ENCODE measurements at places on chromosomes 6 and 20.
A peak's percentile ranks its signal among the peaks of the same experiment; 100 is the strongest.

DNA sequence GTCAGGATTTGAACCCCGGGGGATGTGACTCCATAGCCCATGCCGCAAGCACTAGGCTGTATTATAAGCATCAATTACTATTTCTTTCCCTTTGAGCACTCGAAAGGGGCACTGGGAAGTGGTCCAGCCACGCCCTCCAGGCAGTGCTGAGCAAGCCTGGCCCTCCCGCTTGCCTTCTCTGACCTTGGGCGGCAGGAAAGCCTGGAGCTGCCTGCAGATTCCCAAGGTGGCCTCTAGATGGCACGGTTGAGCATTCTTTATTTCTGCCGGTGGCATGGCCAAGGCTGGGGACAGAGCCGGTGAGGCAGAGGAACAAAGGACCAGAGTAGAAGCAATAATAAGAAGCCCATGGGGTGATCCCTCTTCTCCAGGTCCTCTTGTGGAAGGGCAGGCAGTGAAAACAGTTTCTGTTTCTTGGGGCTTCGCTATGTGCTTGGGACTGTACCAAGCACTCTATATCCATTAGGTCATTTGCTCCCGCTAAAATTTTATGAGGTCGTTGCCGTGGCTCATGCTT, 32.0 kb downstream of the ARHGAP40 start:
- peak; percentile 52 for DNase-seq

DNA sequence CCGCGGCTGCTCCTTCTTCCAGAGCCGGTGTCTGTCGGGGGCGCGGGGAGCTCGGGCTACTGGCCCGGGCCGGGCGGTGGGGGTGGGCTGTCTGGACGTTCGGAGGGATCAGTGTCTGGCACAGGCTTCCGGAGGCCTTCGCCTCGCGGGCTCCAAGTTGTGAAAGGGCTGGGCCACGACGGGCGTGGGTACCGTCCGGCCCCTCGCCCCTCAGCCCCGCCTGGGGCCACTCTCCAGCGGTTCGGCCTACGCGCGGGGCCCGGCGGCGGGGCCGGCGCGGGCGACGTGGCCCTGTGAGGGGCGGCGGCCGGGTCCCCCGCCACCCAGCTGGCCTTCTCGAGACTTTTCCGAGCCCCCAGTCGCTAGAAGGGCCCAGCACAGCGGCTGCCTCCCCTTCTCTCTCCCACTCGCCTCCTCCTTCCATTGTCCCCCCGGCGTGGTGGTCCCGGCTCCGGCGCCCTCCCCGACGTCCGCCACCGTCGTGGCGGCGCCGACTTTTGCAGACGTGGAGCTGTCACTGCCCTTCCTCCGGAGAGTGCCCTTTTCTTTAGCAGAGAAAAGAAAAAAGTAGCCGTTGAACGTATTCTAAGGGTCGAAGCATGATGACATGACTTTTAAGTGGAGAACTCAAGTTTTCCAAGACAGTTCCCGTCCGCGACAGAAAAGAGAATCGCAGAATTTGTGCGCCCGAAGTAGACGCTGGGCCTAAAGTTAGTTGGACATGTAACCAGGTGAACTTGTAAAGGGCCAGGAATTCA, 571 bp downstream of the ITCH start:
- no peak for DNase-seq

GRCh38 chr6:35486005-35486925, 10.6 kb downstream of the TEAD3 start:
- peak; percentile 46 for DNase-seq

- no peak for DNase-seq
These were observed 67.6 kb downstream of the CD2AP start for GRCh38 chr6:47545223-47545622.

- no peak for DNase-seq
These were observed 255.9 kb downstream of the LAMA2 start for GRCh38 chr6:129138739-129139405.

GRCh38 chr6:100663219-100663863, 198.6 kb upstream of the SIM1 start:
- DNase-seq, result no peak

DNA sequence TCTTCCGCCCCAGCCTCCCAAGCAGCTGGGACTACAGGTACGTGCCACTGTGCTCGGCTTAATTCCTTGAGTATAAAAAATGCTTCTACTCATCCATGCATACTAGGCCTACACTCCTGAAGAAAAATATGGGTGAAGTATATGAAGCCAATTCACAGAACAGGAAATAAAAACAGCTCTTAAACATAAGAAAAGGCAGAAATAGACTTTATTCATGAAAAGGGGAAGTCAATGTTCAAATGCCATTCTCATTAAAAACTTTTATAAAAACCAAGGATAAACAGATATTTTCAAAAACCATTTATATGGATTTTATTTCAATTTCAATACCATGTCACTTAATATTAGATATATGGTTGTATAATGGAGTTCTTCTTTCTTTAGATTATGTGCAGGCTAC, 18.3 kb downstream of the SERPINB9 start:
- no peak for DNase-seq

DNA sequence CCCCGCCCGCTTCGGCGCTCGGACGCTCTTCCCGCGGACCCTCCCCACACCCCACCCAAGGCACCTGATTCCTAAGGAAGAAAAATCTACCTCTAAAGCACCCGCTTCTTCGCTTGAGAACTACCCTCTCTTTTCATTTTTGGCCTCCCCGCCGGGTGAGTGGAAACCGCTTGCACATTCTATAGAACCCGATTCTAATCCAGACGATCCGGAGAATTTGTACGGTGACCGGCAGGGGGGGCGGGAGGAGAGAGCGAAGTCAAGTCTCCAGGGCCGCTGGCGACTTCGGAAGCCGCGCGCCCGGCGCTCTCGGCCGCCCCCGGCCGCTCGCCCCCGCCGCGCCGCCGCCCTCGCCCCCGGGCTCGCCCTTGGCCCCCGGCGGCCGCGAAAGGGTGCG, at the start of gene RBM24:
Gene RBM24 (plus strand): TSS at position 262 of the 397 bp plus-strand sequence. CDS start 221 bp downstream, outside the sequence.
- no peak for DNase-seq

- peak; percentile 66 for DNase-seq
These were observed 271.4 kb downstream of the ALDH8A1 start for GRCh38 chr6:134678436-134678889.

DNA sequence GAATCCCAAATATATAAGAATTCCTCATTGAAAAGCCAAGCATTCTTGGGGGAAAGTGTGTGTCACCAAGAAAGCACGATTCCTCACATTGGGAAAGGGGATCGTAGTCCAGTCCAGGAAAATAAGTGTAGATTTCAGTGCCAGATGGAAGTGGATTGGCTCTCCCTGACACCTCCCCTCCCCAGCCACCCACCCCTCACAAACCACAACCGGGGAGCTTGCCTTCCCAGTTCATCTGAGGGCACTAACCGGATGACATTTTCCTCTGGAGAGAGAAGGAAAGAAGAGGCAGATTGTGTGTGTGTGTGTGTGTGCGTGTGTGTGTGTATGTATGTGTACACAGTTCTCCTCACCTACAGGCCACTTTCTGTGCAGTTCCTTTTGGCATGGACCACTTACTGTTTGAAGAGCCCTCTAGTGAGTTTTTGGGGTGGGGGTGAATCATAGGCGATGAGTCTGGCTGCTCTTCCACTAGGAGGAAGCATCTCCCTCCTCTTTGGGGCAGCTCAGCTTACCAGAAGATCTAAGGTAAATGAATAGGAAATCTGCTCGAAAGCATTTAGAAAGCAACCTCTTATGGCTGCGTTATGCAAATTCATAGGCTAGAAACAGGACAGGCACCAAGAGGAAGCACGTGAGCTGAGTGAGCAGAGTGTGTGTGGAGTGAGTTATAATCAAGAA, 20.8 kb downstream of the DAAM2 start:
- no peak for DNase-seq

GRCh38 chr6:141700819-141701218, 431.9 kb upstream of the GJE1 start:
- DNase-seq, result no peak

GRCh38 chr6:75374961-75375400, 90.4 kb upstream of the TMEM30A start:
- no peak for DNase-seq

- DNase-seq, result no peak
These were observed 107.7 kb upstream of the FOXC1 start for GRCh38 chr6:1502041-1502440.

GRCh38 chr6:128057541-128057940, 156.7 kb upstream of the THEMIS start:
- no peak for DNase-seq

GRCh38 chr6:144317736-144318135, 32.6 kb downstream of the UTRN start:
- DNase-seq, result no peak

DNA sequence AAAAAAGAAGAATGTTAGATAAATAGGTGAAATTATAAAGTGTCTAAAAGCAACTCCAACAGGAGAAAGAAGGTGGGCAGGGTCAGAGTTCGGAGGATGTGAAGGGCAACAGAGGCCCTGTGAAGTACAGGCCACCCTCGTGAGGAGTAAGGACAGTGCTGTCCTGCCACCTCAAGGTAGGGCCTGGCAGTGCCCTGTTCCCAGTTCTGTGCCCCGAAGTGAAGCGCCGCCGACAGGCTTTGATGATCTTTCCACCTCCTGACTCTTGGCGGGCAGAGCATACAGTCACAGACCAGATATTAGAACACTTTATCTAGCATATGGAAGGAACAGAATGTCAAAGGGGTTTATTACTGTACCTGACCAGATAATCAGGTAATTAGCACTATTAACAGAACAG, 75.8 kb downstream of the GJA10 start:
- DNase-seq, result no peak

GRCh38 chr6:103107985-103108384, 1714.5 kb downstream of the GRIK2 start:
- DNase-seq, result no peak

GRCh38 chr6:26544473-26544872, 6.3 kb downstream of the HMGN4 start:
- no peak for DNase-seq

DNA sequence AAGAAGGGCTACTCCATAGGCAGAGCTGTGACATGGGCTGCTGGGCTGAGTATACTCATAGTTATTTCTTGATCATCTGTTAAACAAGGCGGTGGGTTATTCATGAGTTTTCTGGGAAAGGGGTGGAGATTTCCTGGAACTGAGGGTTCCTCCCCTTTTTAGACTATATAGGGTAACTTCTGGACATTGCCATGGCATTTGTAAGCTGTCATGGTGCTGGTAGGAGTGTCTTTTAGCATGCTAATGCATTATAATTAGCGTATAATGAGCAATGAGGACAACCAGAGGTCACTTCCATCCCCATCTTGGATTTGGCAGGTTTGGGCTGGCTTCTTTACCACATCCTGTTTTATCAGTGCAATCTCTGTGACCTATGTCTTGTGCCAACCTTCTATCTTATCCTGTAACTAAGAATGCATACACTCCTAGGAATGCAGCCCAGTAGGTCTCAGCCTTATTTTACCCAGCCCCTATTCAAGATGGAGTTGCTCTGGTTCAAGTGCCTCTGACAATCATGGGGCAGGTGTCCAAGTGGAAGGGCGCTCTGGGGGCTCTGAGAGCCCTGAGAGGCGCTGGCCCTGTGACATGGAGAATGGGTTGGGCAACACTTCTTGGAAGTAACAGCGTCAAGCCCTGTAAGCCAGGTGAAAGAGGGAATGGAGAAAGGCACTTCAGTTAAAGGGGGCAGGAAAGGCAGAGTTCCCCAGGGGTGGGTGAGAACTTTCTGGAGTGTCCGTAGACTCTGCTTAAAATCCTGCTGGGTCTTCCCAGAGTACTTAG, 354.2 kb upstream of the SULF2 start:
- DNase-seq, result no peak

DNA sequence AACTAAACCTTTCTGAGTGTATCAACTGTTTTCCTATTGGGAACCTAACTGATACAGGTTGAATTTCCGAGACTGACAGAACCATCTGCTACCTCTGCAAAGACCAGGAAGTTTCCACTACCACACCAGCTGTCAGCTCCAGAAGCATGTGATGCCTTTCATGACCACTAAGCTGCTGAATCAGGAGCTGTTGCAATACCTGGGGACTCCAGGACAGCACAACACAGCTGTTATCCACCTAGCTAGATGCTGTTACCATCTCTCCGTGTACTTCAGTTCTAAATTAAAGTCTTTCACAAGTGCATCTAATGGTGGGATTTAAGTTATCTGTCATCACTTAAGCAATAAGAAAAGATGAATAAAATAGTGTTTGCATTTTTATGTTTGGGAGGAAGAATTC, 158.2 kb upstream of the IMPG1 start:
- DNase-seq, result no peak

DNA sequence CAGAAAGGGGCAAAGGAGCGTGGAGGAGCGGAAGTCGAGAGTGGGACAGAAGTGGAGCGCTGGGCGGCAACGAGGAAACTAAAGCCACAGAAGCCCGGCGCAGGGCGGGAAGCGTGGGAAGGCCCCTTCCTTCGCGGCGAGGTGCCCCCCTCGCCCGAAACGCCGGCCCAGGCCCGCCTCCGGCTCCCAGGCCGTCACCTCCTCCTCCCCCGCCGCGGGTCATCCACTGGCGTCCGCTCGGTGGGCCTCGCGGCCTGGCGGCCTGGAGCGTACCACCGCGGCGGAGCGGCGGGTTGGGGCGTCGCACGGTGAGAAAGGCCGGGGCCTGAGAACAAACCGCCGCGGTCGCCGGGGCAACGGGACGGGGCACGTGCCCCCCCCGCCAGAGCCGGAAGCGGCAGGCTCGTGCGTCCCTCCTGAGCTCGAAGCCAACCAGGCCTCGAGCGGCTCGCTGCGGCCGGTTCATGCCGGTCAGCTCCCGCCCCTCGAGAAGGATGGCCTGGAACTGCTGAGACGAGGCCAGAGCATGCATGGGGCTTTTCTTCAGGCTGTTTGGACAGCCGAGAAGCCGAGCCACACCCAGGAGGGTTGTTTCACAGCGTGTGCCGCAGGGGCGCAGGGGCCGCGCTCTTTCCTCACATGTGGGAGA, at the start of gene TCP11:
Gene TCP11 (minus strand): TSS at position 333 of the 649 bp plus-strand sequence. CDS start 469 bp downstream, outside the sequence.
- no peak for DNase-seq

GRCh38 chr20:45827712-45828111, 600 bp upstream of the TNNC2 start:
- no peak for DNase-seq

GRCh38 chr6:15554728-15555100, 108.1 kb downstream of the DTNBP1 start:
- no peak for DNase-seq

- no peak for DNase-seq
These were observed 1500.8 kb upstream of the DEFB115 start for GRCh38 chr20:29756664-29757063.

DNA sequence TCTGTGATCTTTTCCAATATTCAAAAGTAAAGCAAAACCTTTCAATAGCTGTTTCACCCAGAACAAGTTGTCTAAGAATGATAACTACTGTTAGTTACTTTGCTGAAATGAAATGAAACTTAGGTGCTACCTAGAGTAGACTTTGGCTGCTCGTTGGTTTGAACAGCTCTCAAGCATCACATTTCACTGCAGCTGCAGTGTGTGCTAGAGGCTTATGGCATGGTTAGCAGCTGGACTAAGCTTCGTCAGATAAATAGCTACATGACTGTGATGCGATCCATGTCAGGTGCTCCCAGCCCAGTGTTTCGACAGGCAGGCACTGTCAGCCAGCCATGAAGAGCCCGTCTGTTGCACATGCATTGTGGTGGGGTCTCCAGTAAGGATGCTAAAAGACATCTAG, 201.1 kb downstream of the TFAP2B start:
- peak; percentile 46 for DNase-seq

DNA sequence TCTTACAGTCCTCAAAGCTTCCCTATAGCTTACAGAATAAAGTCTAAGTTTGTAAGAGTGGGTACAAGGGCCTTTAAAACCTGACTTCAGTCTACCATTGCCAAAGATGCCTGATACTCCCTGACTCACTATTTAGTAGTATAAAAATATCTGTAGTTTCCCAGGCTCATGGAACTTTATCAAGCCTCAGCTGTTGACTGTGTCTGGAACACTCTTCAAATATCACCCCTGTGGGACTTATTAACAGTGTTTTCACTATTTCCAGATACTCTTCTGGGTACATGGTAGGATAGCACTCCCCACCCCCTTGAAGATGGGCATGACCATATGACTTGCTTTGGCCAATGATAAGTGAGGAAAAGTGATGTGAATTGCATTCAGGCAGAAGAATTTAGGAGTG, 105.3 kb upstream of the TENT5A start:
- no peak for DNase-seq
